IPS DF 6.9 (cell line): ENCODE measurements at places on chromosomes 2 and 18.

DNA sequence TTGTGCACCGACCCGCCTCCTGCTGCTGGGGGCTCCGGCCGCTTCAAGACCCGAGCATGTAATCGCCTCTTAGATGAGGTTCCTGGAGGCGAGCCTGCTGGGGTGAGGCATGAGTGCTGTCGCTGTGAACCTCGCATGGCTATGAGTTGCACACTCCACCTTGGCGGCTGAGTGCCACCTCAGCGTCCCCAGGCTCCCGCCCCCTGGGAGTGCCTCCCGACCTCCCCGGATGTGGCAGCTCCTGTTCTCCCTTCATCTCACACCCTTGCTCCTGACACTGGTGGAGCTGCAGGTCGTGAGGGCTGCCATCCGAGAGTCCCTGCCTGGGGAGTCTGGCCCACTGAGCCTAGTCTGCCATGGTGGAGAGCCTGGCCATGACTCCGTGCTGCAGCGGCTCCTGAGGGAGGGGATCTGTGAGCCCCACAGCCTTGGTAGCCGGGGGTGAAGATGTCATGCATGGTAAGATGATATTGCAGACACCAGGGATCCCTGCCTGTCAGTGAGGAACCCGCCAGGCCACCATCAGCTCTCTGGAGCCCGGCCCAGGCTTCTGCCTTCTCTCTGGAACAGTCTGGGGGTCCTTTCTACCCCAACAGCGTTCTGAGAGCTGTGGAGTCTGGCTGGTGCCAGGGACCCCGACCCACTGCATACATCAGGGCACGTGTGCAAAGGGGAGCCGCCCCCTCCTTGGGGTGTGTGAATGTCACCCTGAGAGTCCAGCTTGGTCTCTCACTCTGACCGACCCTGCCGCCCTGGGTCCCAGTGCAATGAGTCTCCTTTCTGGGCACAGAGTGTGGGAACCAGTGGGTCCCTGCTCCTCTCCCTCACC is 61.6 kb upstream of the HS6ST1 start:
- no peak for DNase-seq

- no peak for DNase-seq
Observed at GRCh38 chr18:79611040-79611681, 68.4 kb upstream of the CTDP1 start.

GRCh38 chr2:160910681-160911080 is 249.5 kb upstream of the TANK start:
- DNase-seq = no peak

GRCh38 chr2:226802573-226802972 is 3.0 kb upstream of the IRS1 start:
- no peak for DNase-seq

- DNase-seq = no peak
Observed at GRCh38 chr2:158656492-158657229, 138.5 kb upstream of the DAPL1 start.

DNA sequence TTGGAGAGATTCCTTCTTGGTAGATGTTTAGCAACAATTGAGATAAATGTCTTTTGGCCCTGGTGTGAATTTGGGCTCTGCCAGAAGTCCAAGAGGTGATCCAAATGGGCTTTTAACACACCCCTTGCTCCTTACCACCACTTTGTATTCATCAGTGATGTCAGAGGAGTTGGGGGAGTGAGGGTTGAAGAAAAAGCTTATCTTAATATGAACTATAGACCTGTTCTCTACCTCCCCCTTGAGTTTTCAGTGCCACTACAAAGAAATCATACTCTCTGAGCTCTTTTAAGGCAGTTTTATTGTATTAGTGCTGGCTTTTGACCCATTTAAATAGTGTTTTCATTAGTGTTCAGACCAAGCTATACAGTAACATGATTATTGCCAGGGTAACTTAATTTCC is 229.1 kb downstream of the PHLPP1 start:
- no peak for DNase-seq

DNA sequence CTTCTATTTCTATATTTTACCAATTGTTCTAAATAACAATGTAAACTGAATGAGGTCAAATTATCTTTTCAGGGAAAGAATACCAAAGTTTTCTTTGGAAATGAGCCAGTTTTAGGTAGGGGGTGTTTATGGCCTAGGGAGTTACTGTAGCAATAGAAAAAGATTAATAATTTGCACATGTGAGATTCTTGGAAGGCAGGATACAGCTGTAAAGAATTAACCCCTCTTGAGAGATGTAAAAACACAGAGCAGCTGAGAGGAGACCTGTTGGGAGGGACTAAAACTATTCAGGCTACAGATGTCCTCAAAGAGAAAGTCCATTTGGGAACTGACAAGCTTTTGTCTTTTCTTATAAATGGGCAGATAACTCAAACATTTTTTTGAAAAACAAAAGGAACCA is 182.2 kb downstream of the FIGN start:
- no peak for DNase-seq

- no peak for DNase-seq
Observed at GRCh38 chr18:47953471-47953931, 23.0 kb upstream of the SMAD2 start.

- no peak for DNase-seq
Observed at GRCh38 chr2:70467831-70468779, 85.5 kb downstream of the TGFA start.

DNA sequence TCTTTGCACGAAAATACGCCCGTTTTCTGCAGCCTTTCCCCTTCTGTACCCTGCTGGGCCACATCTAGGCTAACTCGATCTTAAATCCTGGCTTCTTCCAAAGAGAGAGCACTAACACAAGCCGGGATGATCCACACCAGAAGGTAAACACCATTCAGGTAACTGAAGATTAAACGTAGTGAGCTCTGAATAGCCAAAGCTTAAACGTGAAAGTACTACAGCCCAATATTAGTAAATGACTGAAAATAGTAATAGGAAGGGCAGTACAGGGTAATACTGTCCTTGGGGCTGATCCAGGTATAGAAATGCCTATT is 422 bp upstream of the MRPL53 start:
- no peak for DNase-seq

DNA sequence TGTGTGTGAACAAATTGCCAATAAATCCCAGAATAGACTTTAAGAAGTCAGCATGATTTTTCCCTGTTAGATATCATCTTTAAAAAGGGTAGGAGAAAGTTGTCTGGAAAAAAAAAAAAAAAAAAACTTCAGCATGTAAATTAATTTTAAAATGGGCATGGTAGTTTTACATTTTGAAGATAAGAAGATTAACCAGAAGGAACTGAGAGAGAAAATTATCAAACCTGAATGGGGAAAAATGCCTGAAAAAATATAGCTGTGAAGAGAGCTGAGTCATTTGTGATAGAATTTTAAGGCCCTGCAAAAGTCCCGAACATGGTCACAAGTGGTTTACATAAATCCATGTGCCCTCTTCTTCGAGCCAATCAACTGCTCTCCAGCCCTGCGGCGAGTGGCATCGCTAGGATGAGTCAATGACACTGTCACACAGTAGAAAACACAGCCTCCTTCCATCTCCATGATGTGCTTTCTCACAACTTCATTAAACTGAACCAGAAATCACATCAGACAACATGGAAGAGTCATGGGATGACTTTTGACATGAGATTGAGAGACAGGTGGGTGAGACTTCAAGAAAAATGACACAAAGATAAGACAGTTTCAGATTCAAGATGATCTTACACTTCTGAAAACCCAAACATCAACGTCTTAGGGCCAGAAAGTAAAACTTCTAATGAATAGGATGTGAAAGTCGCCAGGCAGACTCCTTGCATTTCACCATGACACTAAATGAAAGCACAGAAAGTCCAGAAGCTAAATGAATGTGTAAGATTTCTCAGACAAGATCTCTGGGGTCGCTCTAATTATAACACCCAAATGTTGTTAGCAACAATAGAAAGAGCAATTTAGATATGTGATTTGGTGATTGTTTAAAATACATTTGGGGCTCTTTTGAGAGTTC is 273.0 kb upstream of the ID2 start:
- DNase-seq = no peak

- no peak for DNase-seq
Observed at GRCh38 chr2:79903222-79904000, 390.6 kb downstream of the CTNNA2 start.

GRCh38 chr18:25349131-25349925 is 2.6 kb downstream of the ZNF521 start:
- no peak for DNase-seq

GRCh38 chr2:148501545-148501944 is 143.0 kb upstream of the EPC2 start:
- DNase-seq = no peak

GRCh38 chr2:76556018-76556417 is 845.3 kb upstream of the GCFC2 start:
- DNase-seq = no peak

- no peak for DNase-seq
Observed at GRCh38 chr2:28447943-28448792, 47.7 kb upstream of the PLB1 start.

- no peak for DNase-seq
Observed at GRCh38 chr2:7400628-7401027, 483.4 kb downstream of the RNF144A start.

DNA sequence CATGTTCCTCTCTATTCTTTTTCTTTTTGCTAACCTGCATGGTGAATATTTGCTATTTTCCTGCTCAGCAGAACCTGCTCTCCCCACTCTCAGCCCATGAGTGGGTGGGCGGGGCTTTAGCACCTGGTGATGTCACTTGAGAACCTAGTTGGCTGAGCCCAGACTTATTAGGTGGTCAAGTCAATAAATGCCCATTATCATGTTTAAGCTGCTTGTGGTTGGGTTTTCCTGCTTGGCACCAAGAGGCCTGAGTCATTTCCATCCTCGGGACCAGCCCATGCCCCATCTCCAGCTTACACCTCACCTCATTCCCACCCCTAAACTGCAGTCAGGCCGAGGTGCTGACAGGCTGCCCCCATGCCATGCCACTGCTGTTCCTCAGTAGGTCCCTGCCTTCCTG is 226.6 kb downstream of the ANKRD30B start:
- no peak for DNase-seq

- no peak for DNase-seq
Observed at GRCh38 chr2:113328043-113328442, 49.3 kb upstream of the PAX8 start.

DNA sequence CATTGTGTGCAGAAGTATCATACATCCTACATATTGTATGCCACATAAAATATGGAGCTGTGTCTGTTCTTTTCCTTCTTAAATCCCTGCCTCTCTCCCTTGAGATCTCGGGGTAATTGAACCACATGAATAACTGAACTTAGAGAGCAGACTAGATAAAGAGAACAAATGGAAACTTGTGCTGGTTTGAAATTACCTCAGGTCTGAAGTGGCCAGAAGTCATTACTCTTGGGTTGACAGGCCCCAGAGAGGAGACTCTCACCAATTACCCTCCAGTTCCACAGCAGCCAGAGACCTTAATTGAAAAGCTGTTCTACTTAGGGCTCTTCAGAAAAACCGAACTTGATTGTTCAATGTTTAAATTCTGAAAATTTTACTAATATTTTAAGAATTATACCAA is 5.0 kb upstream of the ADAM17 start:
- no peak for DNase-seq

DNA sequence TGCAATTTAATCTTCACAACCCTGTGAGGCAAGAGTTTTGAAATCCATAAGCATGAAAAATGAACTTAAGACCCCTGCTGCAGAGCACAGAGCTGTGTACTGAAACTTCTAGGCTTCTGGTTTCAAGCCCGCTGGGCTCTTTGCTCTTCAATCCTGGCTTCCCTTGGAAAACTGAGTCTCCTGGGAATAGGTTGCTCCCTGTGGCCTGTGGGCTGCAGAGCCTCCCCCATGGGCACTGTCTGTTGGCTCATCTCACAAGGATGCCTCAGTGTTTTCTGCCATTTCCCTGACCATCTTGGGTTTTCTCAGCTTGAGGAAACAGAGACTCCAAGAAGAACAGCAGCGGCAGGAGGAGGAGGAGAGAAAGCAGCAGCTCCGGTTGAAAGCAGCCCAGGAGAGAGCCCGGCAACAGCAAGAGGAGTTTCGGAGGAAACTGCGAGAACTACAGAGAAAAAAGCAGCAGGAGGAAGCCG is 44.5 kb downstream of the SUMO1 start:
- DNase-seq = no peak

DNA sequence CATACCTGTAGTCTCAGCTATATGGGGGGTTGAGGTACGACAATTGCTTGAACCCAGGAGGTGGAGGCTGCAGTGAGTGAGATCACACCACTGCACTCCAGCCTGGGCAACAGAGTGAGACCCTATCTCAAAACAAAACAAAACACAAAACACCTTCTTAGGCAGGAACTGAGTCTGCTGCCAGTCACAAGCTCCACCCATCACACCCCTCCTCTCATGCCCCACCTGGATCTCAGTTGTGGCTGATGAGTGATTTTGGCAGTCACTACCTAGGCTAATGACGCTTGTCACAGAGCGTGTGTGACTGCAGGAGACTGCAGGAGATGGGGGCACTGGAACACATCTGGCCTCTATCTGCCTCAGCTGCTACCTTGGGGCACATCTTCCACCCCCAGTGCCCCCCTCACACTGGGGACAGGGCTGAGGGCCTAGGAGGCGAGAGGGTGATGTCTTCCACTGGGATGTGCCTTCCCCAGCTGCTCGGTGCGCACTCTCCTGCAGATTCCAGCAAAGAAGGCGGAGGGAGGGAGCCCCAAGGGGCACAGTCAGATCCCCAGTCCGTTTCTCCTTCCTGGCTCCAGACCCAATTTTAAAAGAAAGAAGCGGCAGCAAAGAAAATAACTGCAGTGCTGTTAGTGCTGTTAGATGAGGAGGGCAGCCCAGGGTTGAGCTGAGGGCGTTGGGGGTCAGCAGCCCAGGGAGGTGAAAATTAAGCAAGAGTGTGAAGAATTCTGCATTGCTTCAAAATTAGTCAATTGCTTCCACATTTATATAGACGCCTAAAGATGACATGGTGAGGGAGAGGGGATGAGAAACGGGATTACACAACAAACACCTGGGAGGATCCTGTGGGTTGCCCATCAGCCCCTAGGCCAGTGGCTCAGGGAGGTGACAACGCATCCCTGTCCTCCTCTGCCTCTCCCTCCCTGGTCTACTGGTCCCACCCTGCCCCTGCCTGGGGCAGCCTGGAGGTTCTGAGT is 143.6 kb upstream of the HAAO start:
- no peak for DNase-seq

DNA sequence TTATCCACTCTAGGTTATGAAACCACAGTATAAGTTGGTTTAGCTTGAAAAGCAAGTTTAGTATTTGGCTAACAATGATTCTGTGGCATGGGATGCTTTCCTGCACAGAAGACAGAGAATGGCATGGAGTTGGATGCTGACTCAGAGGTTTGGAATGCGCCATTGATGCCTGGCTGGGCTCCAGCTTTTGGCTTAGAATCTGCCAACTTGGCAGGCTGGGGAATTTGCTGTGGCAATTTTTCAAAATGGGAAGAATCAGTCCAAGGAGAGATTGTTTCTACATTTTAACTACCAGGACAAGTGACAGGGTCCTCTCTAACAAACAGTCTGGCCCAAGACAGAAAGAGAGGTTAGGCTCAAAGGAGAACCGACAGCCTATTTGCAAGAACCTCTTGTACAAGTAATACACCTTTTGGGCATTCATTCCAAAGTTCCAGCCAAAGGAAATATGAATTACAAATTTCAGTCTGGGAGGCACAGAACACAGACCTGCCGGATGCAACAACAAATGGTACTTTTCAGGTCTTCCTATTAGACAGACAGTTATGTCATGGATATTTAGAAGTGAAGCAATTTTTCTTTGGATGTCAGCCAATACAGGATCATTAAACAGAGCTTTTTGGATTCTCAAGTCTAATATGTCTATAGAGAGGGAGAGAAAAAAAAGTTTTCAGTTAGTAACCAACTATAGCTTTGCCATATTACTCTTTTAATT is 1027.7 kb downstream of the TMEM182 start:
- DNase-seq = peak; percentile 25
